ENCODE measurements at places on chromosomes 11 and 22. TPM values are rescaled to one million over a fixed set of nuclear protein-coding genes. Genes with fewer than 3 reads are reported as not detected.

HARBI1 gene
- total RNA-seq: 7.3 TPM

TTC36 gene
- 1.6 TPM for total RNA-seq

FAM180B gene
- 0.31 TPM for total RNA-seq

KRTAP5-7 gene
- total RNA-seq: not detected

SGSM1 gene
- 3.2 TPM for total RNA-seq

DNA sequence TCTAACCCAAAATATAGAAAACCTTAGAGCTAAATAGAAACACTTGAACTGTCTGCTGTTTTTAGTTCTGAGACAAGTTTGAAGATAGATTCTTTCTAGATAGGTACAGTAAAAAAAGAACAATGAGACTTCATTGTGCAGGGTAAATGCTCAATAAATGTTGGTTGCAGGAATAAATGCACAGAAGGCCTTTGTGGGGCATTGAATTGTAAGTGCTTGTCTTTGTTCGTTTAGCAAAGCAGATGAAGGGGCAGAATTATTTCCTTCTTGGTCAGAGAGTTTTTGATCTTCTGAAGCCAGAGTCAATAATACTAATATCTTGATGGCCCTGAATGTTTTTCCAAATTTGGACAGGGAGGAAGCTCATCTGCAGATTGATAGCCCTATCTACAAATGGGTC is 340.4 kb downstream of the OPCML start:
- no peak for DNase-seq

GRCh38 chr22:29166180-29166579 is 39.5 kb upstream of the EMID1 start:
- no peak for DNase-seq

DNA sequence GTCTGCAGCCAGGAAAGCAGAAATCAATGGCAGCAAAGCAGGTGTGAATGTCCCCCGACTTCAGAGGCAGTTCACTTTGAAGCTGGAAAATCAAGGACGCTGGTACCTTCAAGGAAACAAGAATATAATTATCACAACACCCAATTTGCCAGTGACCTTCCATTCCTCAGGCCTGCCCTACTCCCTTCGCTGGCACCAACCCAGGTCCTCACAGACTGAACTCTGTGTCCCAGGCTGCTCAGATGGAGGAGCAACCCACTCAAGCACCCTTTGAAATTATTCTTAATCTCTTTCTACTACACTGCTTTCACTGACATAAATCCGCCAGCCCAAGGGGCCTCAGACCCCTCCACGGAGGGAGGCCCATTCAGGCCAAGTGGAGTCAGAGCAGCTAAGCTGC is 64.7 kb upstream of the WT1 start:
- DNase-seq: no peak

- no peak for DNase-seq
These were observed 46.3 kb upstream of the RAPSN start for GRCh38 chr11:47495011-47495855.

GRCh38 chr11:121575250-121575962 is 122.6 kb upstream of the SORL1-AS1 start:
- DNase-seq: no peak

Measured in H9 (cell line).